Esophagus squamous epithelium (tissue), 5 donors: ENCODE measurements at places on chromosomes 1 and 21. TPM values are rescaled to one million over a fixed set of nuclear protein-coding genes. Genes with fewer than 3 reads are reported as not detected.

The LMOD1 gene
- 8.3 TPM for total RNA-seq

The LRRC7 gene
- under 0.01 TPM for total RNA-seq

The C1orf210 gene
- total RNA-seq, result 16.2 TPM

The SIK1 gene
- 2.8 TPM for total RNA-seq

The UBIAD1 gene
- total RNA-seq, result 13.2 TPM

The CYP4B1 gene
- total RNA-seq, result 91.7 TPM

The DENND2C gene
- total RNA-seq, result 67.0 TPM

The CDC7 gene
- 2.1 TPM for total RNA-seq

The PSMB2 gene
- 35.6 TPM for total RNA-seq

The GNAT2 gene
- not detected for total RNA-seq

The C1orf174 gene
- 14.1 TPM for total RNA-seq

The PANK4 gene
- 19.8 TPM for total RNA-seq

The SPATA1 gene
- not detected for total RNA-seq

The LCE4A gene
- not detected for total RNA-seq

GRCh38 chr1:209673631-209674417 lies 1.4 kb upstream of the G0S2 start:
- H3K4me3 ChIP-seq, result no peak overlapping the region
- H3K36me3 ChIP-seq, result no peaks in the 10 kb centered on the region
- peaks cover 28% of the 10 kb centered on the region for H3K4me1 ChIP-seq

- peaks cover 27% of the 10 kb centered on the region for H3K4me1 ChIP-seq
- H3K27ac ChIP-seq, result no peak overlapping the region
- H3K4me3 ChIP-seq, result no peak overlapping the region
- no peaks in the 10 kb centered on the region for H3K27me3 ChIP-seq
- DNase-seq, result no peak
Measured at GRCh38 chr21:35563885-35564451, 496.4 kb downstream of the SETD4 start.

GRCh38 chr1:66731170-66731865 lies 20.9 kb upstream of the DYNLT5 start:
- H3K36me3 ChIP-seq, result no peaks in the 10 kb centered on the region
- DNase-seq, result no peak
- H3K4me1 ChIP-seq, result no peaks in the 10 kb centered on the region
- H3K27me3 ChIP-seq, result no peaks in the 10 kb centered on the region
- H3K27ac ChIP-seq, result no peak overlapping the region
- H3K4me3 ChIP-seq, result no peak overlapping the region

GRCh38 chr1:158286487-158286886 lies 3.2 kb upstream of the CD1C start:
- no peak overlapping the region for H3K27ac ChIP-seq
- no peak for DNase-seq
- no peaks in the 10 kb centered on the region for H3K27me3 ChIP-seq

DNA sequence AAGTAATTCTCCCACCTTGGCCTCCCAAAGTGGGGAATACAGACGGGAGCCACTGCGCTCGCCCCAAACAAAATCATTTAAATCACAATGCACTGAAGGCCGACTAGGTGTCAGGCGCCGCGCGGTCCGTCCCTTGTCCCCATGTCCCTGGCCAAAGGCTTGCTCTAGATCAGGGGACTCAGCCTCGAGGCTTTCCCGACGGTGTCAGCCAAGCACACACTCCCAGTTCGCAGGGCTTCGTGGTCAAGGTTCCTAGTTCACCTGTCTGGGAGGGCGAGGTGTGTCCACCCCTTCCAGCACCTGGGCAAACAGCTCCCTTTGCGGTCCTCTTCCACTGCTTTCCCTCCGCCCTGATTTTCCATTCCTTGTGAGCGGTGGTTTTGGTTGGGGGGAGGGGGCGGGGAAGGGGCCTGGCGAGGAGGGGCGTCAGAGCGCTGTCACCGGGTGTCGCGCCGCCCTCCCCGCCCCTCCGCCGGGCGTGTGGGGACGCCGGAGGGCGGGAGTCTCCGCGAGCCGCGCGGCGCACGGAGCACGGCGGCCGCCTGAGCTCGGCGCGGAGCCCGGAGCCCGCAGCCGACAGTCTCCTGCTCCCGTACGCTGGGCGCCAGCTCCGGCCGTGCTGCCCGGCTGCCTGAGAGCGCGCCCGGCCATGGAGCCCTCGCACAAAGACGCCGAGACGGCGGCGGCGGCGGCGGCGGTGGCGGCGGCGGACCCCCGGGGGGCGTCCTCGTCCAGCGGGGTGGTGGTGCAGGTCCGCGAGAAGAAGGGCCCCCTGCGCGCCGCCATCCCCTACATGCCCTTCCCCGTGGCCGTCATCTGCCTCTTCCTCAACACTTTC lies at the start of gene STUM:
STUM (plus strand) TSS at position 509 of the 838 bp plus-strand sequence; CDS start at position 650, 141 bp downstream.
- H3K27ac ChIP-seq, result peak within 1 kb of the TSS; percentile 84
- H3K4me1 ChIP-seq, result peaks cover 20% of the 10 kb centered on the region
- no peaks in the 10 kb centered on the region for H3K27me3 ChIP-seq
- DNase-seq, result no peak

- no peak overlapping the region for H3K4me3 ChIP-seq
- no peaks in the 10 kb centered on the region for H3K4me1 ChIP-seq
- peak overlapping the region; percentile 51 for H3K27ac ChIP-seq
- DNase-seq, result no peak
Measured at GRCh38 chr1:119987112-119987511, 82.3 kb downstream of the NOTCH2 start.

GRCh38 chr1:226904772-226905171 lies 34.4 kb downstream of the PSEN2 start:
- H3K4me1 ChIP-seq, result no peaks in the 10 kb centered on the region
- H3K27ac ChIP-seq, result no peak overlapping the region
- peaks cover 24% of the 10 kb centered on the region for H3K36me3 ChIP-seq
- no peak overlapping the region for H3K4me3 ChIP-seq
- no peaks in the 10 kb centered on the region for H3K27me3 ChIP-seq
- no peak for DNase-seq

GRCh38 chr1:54884768-54885167 lies 2.2 kb downstream of the DHCR24 start:
- H3K27ac ChIP-seq, result peak overlapping the region; percentile 83
- peaks cover 41% of the 10 kb centered on the region for H3K36me3 ChIP-seq
- H3K27me3 ChIP-seq, result no peaks in the 10 kb centered on the region
- DNase-seq, result no peak

DNA sequence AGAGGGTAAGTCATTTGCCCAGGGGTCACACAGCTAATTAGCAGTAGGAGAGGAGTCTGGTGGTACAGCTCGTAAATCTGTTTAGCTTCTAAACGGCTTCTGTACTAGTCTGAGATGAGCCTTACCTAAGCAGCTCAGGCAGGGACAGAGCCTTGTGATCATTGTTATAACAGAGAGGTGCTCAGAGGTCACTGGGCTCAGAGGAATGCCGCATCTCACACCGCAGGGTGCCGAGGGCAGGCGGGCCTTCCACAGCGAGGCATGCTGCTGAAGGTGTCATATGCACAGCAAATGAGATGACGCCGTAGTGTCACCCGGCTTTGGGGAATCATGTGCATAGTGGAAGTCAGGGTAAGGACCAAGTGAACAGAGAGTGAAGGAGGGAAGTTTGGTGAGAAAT lies 305.2 kb upstream of the FMN2 start:
- H3K4me1 ChIP-seq, result no peaks in the 10 kb centered on the region
- H3K27me3 ChIP-seq, result no peaks in the 10 kb centered on the region
- no peaks in the 10 kb centered on the region for H3K36me3 ChIP-seq
- no peak for DNase-seq
- no peak overlapping the region for H3K27ac ChIP-seq
- no peak overlapping the region for H3K4me3 ChIP-seq

GRCh38 chr1:221699577-221699976 lies 42.3 kb downstream of the DUSP10 start:
- peaks cover 10% of the 10 kb centered on the region for H3K36me3 ChIP-seq
- DNase-seq, result no peak
- no peaks in the 10 kb centered on the region for H3K27me3 ChIP-seq
- H3K4me1 ChIP-seq, result no peaks in the 10 kb centered on the region
- no peak overlapping the region for H3K27ac ChIP-seq

DNA sequence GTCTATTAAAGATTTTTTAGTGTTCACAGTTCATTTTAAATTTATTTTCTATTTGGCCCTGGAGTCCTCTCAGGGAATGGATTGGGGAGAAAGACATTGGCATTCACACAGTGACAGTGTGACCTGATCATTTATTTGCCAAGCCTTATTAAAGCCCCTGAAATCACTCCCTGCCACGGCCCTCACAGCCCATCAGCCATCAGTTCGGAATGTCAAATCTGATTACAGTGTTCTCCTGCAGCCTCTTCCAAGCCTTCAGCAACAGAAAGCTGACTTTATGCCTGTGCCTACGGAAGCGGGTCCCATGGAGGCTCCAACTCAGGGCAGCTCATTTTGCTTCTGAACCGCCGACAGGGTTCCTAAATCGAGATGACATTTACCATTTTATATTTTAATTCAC lies 451.2 kb downstream of the DSCAM start:
- no peak overlapping the region for H3K4me3 ChIP-seq
- no peak overlapping the region for H3K27ac ChIP-seq
- no peaks in the 10 kb centered on the region for H3K36me3 ChIP-seq

DNA sequence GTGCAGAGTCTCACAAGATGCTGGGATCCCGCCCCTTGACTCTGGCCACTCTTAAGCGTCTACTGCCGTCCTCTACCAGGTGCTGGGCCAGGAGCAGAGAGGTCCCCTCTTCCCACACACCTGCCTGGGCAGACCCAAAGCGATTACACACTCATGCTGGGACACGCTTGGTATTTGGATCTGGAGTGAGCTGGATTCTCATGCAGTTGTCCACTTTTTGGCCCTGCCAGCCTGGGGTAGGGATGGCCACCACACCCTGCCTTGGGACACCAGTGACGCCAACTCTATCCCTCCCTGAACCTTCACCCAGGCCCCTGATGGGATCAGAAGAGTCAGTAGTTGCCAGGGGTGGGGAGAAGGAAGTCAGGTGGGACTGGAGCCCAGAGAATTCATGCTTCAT lies 28.6 kb downstream of the ITPKB start:
- peak overlapping the region; percentile 77 for H3K27ac ChIP-seq
- no peak for DNase-seq
- H3K4me3 ChIP-seq, result no peak overlapping the region

DNA sequence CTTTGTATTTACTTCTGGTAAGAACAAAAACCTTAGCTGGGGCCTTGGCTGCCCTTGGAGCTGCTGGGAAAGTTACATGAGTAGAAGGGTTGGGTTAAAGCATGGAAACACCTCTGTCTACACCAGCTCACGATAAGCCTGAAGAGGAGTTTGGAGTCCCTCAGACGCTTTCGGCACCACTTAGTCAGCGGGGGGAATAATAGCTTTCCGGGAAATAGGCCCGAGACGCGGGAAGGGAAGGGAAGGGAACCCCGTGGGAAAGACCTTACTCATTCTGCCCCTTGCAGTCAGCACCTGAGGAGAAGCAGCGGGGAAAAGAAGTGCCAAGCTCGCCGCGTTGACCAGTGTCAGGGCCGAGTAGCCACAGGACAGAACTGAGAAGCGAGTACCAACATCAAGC lies 66.4 kb upstream of the PDE9A start:
- no peak for DNase-seq
- no peak overlapping the region for H3K27ac ChIP-seq
- H3K36me3 ChIP-seq, result no peaks in the 10 kb centered on the region
- no peak overlapping the region for H3K4me3 ChIP-seq

DNA sequence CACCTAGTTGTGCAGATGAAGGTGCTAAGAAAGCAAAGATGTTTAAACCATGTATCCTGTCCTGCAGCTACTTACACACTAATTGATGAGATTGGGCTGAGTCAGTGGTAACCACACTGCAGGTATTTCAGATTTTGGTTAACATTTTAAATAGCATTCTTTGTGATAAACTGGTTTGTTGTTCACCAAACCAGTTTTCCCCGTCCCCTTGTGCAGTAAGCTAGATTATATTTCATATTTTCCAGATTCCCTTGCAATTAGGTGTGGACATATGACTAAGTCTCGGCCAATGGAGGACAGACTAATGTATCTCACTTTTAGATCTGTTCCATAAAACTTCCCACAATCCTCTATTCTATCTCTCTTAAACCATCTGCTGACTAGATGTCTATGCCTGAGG lies 320.4 kb downstream of the RWDD3 start:
- H3K27me3 ChIP-seq, result no peaks in the 10 kb centered on the region
- H3K4me1 ChIP-seq, result no peaks in the 10 kb centered on the region
- no peaks in the 10 kb centered on the region for H3K36me3 ChIP-seq
- H3K27ac ChIP-seq, result no peak overlapping the region

GRCh38 chr1:184753608-184754475 lies 816 bp downstream of the EDEM3 start:
- peak; percentile 39 for DNase-seq
- H3K4me1 ChIP-seq, result peaks cover 11% of the 10 kb centered on the region
- H3K4me3 ChIP-seq, result peak overlapping the region; percentile 92
- H3K27me3 ChIP-seq, result no peaks in the 10 kb centered on the region
- H3K36me3 ChIP-seq, result no peaks in the 10 kb centered on the region
- H3K27ac ChIP-seq, result peak overlapping the region; percentile 97

GRCh38 chr1:28243685-28244311 lies 7.9 kb downstream of the ATP5IF1 start:
- no peak for DNase-seq
- no peak overlapping the region for H3K4me3 ChIP-seq
- H3K36me3 ChIP-seq, result no peaks in the 10 kb centered on the region
- peaks cover 73% of the 10 kb centered on the region for H3K4me1 ChIP-seq
- peak overlapping the region; percentile 3 for H3K27ac ChIP-seq

DNA sequence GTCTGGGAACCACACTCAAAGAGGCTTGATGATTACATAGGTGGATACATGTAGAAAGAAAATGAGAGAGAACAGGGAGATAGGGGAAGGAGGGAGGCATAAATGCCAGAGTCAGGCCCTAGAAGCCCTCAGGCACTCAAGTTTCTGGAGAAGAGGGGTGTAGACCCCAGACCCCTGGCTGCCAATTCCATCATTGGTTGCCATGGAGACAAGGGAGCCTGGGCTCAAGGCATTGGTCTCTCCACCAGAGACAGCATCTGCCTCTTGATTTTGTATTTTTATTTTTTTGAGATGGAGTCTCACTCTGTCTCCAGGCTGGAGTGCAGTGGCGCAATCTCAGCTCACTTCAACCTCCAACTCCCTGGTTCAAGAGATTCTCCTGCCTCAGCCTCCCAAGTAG lies 114.3 kb upstream of the GRIK3 start:
- no peaks in the 10 kb centered on the region for H3K4me1 ChIP-seq
- H3K27me3 ChIP-seq, result no peaks in the 10 kb centered on the region
- no peak overlapping the region for H3K27ac ChIP-seq
- no peaks in the 10 kb centered on the region for H3K36me3 ChIP-seq
